ENCODE measurements at places on chromosomes 2 and 18.

DNA sequence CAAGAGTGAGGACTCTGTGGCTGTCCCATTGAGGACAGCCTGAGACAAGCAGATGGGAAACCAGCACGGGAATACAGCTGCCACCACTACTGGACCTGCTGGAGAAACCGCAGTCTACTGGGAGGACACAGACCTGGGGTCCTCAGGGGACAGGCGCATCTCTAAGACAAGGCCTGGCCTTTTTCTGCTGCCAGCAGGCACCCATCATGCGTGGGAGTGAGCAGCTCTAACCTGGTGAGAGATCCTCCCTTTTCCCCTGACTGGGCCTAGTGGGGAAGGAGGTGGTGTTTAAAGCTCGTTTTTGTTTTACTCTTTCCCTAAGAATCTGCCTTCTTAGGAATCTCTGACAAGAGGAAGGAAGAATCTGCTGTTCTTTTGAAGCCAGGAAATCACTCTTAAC is 36.6 kb downstream of the CYRIA start:
- H3K36me3 ChIP-seq: no peaks in the 10 kb centered on the region
- H3K27me3 ChIP-seq: no peaks in the 10 kb centered on the region
- peak overlapping the region; percentile 17 for H3K27ac ChIP-seq
- DNase-seq: no peak

GRCh38 chr2:74225698-74226459 is 27.5 kb downstream of the MTHFD2 start:
- DNase-seq: no peak
- no peak overlapping the region for H3K4me3 ChIP-seq
- H3K27ac ChIP-seq: no peak overlapping the region
- no peaks in the 10 kb centered on the region for H3K4me1 ChIP-seq

DNA sequence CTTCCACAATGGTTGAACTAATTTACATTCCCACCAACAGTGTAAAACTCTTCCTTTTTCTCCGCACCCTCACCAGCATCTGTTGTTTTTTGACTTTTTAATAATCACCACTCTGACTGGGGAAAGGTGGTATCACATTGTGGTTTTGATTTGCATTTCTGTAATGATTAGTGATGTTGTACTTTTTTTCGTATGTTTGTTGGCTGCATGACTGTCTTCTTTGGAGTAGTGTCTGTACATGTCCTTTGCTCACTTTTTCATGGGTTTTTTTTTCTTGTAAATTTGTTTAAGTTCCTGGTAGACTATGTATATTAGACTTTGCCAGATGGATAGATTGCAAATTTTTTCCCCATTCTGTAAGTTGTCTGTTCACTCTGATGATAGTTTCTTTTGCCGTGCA is 574.8 kb downstream of the KCNJ3 start:
- no peaks in the 10 kb centered on the region for H3K36me3 ChIP-seq
- no peaks in the 10 kb centered on the region for H3K27me3 ChIP-seq
- H3K4me3 ChIP-seq: no peak overlapping the region
- no peak for DNase-seq

- no peak overlapping the region for H3K27ac ChIP-seq
- DNase-seq: peak; percentile 59
- peaks cover 6% of the 10 kb centered on the region for H3K27me3 ChIP-seq
- H3K4me3 ChIP-seq: no peak overlapping the region
- no peaks in the 10 kb centered on the region for H3K36me3 ChIP-seq
Observed at GRCh38 chr2:68995916-68996315, 17.1 kb upstream of the ANTXR1 start.

Data from mesenchymal stem cell (in vitro differentiated cells and primary cell).